ENCODE measurements at places on chromosomes 2 and 18. TPM values are rescaled to one million over a fixed set of nuclear protein-coding genes. Genes with fewer than 3 reads are reported as not detected.

Gene LAMA1
- total RNA-seq = 8.4 TPM

Gene FBXO41
- 1.2 TPM for total RNA-seq

Gene SPOPL
- 32.7 TPM for total RNA-seq

Gene ATP6V1C2
- 0.72 TPM for total RNA-seq

Gene GULP1
- total RNA-seq = 64.3 TPM

Gene KCNG2
- total RNA-seq = 2.6 TPM

Gene RAPH1
- total RNA-seq = 18.3 TPM

Gene AUP1
- 41.9 TPM for total RNA-seq

Gene CERKL
- 5.8 TPM for total RNA-seq

Gene SLC4A3
- total RNA-seq = 1.7 TPM

Gene TXNDC2
- 5.1 TPM for total RNA-seq

Gene WDFY1
- 99.7 TPM for total RNA-seq

Gene CNDP1
- 1.2 TPM for total RNA-seq

Gene NEU2
- total RNA-seq = not detected

Gene CPO
- not detected for total RNA-seq

Data from umbilical cord (tissue), 2 donors.